Pancreas (tissue), 10 donors: ENCODE measurements at places on chromosomes 2 and 18. TPM values are rescaled to one million over a fixed set of nuclear protein-coding genes. Genes with fewer than 3 reads are reported as not detected.

KCNJ3 gene
- 0.76 TPM for total RNA-seq

VWC2L gene
- 0.08 TPM for total RNA-seq

GPR55 gene
- total RNA-seq = 0.03 TPM

ECEL1 gene
- total RNA-seq = 0.47 TPM

LHCGR gene
- total RNA-seq = not detected

OBSL1 gene
- total RNA-seq = 66.7 TPM

MYO3B gene
- total RNA-seq = 0.42 TPM

CD8B2 gene
- 0.18 TPM for total RNA-seq

NCKAP1 gene
- 42.4 TPM for total RNA-seq

UGT1A7 gene
- total RNA-seq = not detected

TUBA4B gene
- not detected for total RNA-seq

UGT1A8 gene
- not detected for total RNA-seq

TYMS gene
- 2.7 TPM for total RNA-seq

IL1F10 gene
- total RNA-seq = not detected

KRTCAP3 gene
- total RNA-seq = 36.5 TPM

SMAD2 gene
- total RNA-seq = 58.6 TPM

NCKAP5 gene
- total RNA-seq = 1.1 TPM

CAPN14 gene
- 0.06 TPM for total RNA-seq

CDH2 gene
- total RNA-seq = 0.84 TPM

TWIST2 gene
- total RNA-seq = 0.63 TPM

UPP2 gene
- total RNA-seq = not detected

FBXO41 gene
- total RNA-seq = 2.2 TPM

FBXO36 gene
- total RNA-seq = 1.6 TPM

TRIM43 gene
- total RNA-seq = not detected

AQP12B gene
- 212 TPM for total RNA-seq

MMADHC gene
- total RNA-seq = 57.4 TPM

PLEKHA3 gene
- 15.7 TPM for total RNA-seq

SLC4A5 gene
- total RNA-seq = 2.2 TPM

DES gene
- 1.5 TPM for total RNA-seq

GPAT2 gene
- total RNA-seq = 2.0 TPM

CCNYL1 gene
- 9.7 TPM for total RNA-seq

GPR35 gene
- 0.35 TPM for total RNA-seq

CIB4 gene
- total RNA-seq = 0.19 TPM

ABCA12 gene
- 0.03 TPM for total RNA-seq

OTOS gene
- total RNA-seq = not detected

HOXD13 gene
- total RNA-seq = not detected

KCNIP3 gene
- 7.5 TPM for total RNA-seq

FSHR gene
- total RNA-seq = not detected

CACNB4 gene
- 1.3 TPM for total RNA-seq

CRYBA2 gene
- 8.8 TPM for total RNA-seq

FOXI3 gene
- total RNA-seq = not detected

SNORC gene
- 1.1 TPM for total RNA-seq

CTLA4 gene
- not detected for total RNA-seq

PLA2R1 gene
- total RNA-seq = 0.83 TPM

SGPP2 gene
- 10.3 TPM for total RNA-seq

PXDN gene
- 21.1 TPM for total RNA-seq

RESP18 gene
- not detected for total RNA-seq

HOXD12 gene
- total RNA-seq = not detected

LYG1 gene
- total RNA-seq = 0.24 TPM

ANXA4 gene
- 452 TPM for total RNA-seq

TRPM8 gene
- total RNA-seq = 0.32 TPM

TMEM17 gene
- 3.2 TPM for total RNA-seq

RANBP2 gene
- 40.0 TPM for total RNA-seq

TBR1 gene
- not detected for total RNA-seq
